Amygdala (tissue), 56 donors: ENCODE measurements at places on chromosomes 12 and 14.

DNA sequence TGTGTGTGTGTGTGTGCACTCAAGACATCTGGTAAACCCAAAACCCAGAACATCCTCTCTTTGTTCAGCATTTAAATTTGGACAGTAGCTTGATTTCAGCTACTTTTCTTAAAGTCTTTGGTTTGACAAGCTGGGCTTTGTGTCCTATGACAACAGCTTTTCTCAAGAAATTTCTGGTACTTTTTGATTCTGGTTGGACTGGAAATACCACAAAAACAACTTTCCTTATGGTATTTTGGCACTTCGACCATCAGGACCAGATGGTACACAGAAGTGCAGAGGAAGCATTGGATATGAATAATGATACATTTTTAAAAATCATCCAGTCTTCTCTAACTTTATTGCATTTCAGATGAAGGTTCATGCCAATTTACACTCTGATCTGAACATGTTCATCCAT lies 286.6 kb upstream of the FLRT2 start:
- no peak for DNase-seq

- DNase-seq, result no peak
Measured at GRCh38 chr12:44031472-44032185, 195.7 kb downstream of the TMEM117 start.

GRCh38 chr14:99604766-99605298 lies 825 bp upstream of the CCDC85C start:
- no peak for DNase-seq

GRCh38 chr14:24207104-24207551 lies 1.6 kb downstream of the TSSK4 start:
- no peak for DNase-seq

GRCh38 chr12:67475725-67476124 lies 172.8 kb upstream of the DYRK2 start:
- no peak for DNase-seq

- DNase-seq, result no peak
Measured at GRCh38 chr12:41223600-41223999, 35.5 kb downstream of the PDZRN4 start.

DNA sequence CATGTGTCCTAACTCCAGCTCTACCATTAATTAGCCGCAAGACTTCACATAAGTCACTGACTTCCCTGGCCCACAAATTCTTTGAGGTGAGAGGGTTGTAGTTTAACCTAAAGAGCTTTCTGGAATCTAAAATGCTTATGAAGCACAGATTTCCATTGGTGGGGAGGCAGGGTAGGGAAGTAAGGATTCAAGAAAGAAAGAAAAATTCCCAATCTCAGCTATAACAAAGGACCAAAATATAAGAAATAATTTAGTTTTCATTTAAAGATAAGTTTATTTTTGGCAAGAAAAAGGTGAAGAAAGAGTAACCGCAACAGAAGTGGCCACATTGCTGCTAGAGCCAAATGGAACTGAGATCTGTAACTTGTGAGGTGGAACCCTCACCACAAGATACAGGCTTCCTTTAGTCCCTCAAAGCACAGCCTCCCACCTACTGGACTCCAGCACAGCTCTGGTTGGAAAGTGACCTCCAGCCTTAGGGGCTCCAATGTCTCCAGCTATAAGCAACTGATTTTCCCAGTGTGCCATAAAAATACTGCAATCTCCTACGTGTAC lies 23.6 kb downstream of the DAD1 start:
- DNase-seq, result no peak

GRCh38 chr12:1533205-1533601 lies 61.2 kb downstream of the FBXL14 start:
- no peak for DNase-seq

GRCh38 chr12:116598311-116599284 lies 39.4 kb downstream of the MAP1LC3B2 start:
- DNase-seq, result no peak

GRCh38 chr12:66242311-66242710 lies 53.3 kb downstream of the IRAK3 start:
- DNase-seq, result no peak

- no peak for DNase-seq
Measured at GRCh38 chr12:20508962-20509361, 140.6 kb downstream of the PDE3A start.

- DNase-seq, result no peak
Measured at GRCh38 chr14:53764846-53765245, 191.8 kb downstream of the BMP4 start.

- DNase-seq, result no peak
Measured at GRCh38 chr14:22824711-22825359, 4.9 kb upstream of the MRPL52 start.

DNA sequence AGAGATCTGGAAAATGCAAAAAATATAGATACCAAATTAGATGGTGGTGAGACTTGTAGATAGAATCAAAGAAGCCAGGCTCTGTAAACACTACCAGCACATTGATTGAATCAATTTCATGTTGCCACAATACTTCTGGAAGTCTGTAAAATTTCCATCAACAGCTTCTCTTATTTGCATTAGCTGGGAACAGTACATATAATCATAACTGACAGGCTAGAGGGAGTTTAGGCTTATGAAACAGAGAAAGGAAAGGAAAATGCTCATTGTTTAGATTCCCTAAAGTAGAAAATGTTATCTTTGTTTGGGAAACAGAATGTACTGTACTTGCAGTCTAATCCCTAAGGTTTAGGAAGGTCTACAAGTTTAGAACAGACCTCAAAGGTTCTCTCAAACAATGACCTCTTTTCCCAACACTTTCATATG lies 335.2 kb downstream of the CEP128 start:
- no peak for DNase-seq

GRCh38 chr12:112353393-112353792 lies 28.8 kb downstream of the HECTD4 start:
- no peak for DNase-seq

GRCh38 chr14:76546426-76547221 lies 170.7 kb downstream of the ESRRB start:
- no peak for DNase-seq

DNA sequence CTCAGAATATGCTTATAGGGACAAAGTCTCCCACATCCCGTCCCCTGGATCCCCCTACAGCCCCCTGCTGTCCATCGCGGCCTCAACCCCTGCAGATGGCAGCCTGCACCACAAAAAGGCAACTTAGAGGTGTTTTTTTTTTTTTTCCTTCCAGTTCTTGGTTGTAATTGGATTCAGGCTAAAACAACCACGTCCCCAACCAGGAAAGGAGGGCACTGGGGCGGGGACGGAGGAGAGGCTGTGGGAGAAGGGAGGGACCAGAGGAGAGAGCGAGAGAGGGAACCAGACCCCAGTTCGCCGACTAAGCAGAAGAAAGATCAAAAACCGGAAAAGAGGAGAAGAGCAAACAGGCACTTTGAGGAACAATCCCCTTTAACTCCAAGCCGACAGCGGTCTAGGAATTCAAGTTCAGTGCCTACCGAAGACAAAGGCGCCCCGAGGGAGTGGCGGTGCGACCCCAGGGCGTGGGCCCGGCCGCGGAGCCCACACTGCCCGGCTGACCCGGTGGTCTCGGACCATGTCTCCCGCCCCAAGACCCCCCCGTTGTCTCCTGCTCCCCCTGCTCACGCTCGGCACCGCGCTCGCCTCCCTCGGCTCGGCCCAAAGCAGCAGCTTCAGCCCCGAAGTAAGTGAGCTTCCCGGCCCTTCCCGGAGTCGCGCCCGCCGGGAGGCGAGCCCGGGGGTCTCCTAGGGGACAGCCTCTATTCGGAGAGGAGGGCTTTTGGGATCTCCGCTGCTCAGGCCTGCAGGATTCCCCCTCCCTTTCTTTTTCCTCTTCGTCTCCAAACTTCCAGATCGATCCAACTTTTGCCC lies at the start of gene MMP14:
TSS of gene MMP14 (plus strand) at position 285 of the 813 bp plus-strand sequence. CDS start at position 518, 233 bp downstream.
- DNase-seq, result no peak

- DNase-seq, result no peak
Measured at GRCh38 chr12:94670898-94671297, 20.5 kb upstream of the TMCC3 start.

GRCh38 chr12:124940393-124941169 lies 26.1 kb upstream of the UBC start:
- DNase-seq, result no peak

DNA sequence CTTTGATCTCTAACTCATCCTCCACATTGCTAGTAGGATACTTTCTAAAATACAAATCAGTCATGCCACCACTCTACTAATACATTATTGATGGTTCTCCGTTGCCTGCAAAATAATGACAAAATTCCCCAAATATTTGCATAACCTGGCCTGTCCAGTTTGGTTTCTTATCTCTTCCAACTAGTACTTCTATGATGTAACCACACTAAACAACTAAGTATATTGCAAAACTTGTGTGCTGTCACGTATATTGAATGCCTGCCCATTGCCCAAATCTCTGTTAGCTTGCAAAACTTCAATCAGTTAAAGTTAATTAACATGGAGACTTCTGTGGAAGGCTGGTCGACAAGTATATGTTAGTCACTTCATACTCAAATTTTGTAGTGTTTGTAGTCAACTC lies 6.5 kb downstream of the OR6C74 start:
- DNase-seq, result no peak

GRCh38 chr12:53624956-53625355 lies 1.2 kb downstream of the ATF7 start:
- no peak for DNase-seq

GRCh38 chr14:100710826-100711462 lies 15.7 kb upstream of the DLK1 start:
- no peak for DNase-seq

- no peak for DNase-seq
Measured at GRCh38 chr12:12683136-12683697, 12.8 kb downstream of the GPR19 start.

DNA sequence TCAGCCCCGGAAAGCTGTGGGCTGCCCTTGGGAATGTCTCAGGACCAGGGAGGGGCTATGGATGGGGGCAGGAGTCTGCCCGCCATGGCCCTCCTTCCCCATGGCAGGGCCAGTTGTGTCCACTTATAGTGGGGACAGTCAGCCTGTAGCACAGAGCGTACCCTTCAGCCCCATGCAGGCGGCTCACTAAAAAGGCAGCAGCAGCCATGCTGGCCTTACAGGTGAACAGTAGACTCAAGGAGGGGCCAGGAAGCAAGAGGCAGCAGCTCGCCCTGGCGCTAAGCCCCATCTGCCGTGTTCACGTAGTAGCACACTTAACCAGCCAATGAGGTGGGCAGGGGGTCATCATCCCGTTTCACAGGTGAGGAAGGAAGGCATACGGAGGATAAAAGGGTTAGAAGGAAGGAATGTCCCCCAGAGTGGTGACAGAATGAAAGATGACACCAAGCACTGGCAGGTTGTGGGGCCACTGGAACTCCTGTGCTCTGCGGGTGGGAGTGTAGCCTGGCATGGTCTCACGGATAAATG lies 52.7 kb downstream of the FAM222A start:
- DNase-seq, result no peak

GRCh38 chr12:45407981-45408728 lies 192.3 kb downstream of the ANO6 start:
- DNase-seq, result no peak

GRCh38 chr14:90288651-90289355 lies 32.5 kb downstream of the PSMC1 start:
- DNase-seq, result no peak

GRCh38 chr12:42213954-42214426 lies 24.1 kb downstream of the YAF2 start:
- peak; percentile 1 for DNase-seq

DNA sequence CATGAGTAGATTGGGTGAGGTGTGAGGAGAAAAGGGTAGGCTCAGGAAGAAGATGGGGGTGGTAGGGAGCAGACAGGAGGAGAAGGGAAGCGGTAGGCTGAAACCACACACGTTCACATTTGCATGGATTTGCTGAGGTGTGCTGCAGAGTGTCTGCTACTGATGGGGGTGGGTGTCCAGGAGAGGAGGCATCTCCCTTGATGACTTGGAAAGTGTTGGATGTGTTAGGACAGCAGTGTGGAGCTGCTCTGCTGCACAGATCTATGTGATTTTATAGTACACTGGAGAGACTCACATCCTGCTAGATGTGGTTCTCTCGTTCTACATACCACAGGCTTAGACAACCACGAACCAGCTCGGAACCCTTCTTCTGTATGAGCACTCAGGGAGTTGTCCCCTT lies 9.3 kb downstream of the ZFHX2 start:
- DNase-seq, result no peak

DNA sequence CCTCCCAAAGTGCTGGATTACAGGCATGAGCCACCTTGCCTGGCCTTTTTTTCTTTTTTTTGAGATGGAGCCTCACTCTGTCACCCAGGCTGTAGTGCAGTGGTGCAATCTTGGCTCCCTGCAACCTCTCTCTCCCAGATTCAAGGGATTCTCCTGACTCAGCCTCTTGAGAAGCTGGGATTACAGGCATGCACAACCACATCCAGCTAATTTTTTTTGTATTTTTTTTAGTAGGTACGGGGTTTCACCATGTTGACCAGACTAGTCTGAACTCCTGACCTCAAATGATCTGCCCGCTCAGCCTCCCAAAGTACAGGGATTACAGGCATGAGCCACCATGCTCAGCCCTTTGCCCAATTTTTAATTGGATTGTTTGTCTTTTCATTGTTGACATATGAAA lies 58.0 kb downstream of the SINHCAF start:
- no peak for DNase-seq

DNA sequence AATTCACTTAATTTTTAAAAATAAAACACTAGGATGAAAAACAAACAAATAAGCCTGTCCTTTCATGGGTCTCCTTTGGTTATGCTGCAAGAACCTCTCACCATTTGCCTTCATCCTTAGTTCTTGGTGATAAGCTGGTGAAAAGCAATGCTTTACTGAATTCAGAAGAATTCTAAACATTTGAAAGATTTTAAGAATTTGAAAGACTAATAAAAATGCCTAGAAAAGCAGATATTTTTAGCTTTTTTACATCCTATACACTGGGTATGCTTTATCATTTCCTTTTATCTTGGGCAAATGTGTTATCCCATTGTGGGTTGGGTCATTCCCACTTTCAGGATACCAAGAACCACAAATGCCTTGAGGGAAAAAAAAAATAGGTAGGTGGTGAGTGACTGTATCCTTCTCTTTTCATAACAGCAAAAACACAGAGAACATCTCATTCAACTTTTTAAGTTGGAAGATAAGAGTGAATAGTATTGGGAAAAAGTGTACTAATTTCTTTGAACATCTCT lies 197.1 kb upstream of the ABCD2 start:
- DNase-seq, result no peak

GRCh38 chr12:52037248-52037861 lies 13.9 kb upstream of the NR4A1 start:
- DNase-seq, result no peak

DNA sequence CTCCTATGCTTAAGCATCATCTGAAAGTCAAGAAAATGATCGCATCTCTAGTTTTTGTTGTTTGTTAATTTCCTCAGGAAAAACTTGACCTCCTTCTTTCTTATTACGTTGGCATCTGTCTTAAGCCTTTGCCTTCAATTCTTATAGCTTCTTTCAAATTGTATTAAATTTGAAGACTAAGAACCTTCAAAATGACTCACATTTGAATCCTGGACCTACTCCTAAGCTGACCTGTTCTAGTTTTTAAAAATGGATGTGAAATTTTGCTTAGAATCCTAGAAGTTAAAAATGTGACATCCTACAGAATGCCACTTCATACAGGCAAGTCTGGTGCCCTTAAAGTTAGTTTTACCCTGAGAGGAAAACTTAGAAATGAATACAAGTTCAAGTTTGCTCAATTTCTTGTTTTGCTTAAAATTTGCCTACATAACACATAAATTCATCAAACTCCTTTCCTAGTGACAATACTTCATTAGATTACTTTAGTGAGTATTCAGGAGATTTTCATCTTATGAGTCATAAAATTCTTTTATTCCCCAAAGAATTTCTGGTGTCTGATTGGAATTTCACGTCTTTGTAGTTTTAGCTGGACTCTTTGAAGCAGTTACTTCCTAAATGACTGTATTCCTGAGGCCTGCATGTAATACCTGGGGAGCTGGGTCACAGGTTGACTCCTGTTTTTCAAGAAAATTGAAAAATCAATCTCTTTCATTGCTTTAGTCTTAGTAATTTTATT lies 152.3 kb downstream of the MSRB3 start:
- no peak for DNase-seq
